ENCODE measurements at places on chromosomes 12 and 14.
A peak's percentile ranks its signal among the peaks of the same experiment; 100 is the strongest.

DNA sequence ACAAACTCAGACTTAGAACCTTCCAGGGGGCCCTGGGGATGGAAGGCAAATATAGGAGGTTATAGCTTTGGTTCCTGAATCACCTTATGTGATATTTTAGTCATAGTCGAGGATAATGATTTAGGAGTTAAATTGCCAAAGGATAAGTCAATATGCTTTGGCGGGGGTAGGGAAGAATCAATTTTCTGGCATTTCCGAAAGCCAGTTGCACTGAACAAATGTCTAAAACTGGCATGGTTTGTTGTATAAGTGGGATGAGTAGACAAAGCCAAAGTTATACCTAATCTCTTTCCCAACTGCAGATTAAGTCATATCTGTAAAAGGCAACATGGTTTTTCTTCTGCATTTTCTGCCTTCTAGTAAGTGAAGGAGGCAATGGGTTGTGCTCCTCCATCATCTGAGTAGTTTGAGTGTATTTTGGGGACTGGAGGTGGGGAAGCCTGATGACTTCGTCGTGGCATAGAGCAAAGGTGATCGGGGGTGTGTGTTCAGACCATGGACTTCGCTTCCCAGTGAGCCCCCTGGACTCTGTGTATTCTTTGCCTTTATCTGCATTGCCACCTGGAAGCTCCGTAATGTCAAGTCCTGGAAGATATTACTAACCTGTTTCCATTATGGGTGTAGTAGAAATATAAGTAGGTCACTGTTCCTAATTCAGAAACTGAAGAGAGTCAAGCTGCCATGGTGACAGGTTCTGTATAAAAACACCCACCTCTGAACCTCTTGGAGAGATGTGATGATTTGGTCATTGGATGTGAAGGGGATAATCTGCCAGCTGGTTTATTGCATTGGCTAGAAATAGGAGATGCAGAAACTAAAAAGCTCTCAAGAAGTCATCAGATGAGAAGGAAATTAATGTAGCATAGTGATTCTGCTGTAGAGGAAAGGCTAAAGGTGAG, 24.5 kb downstream of the PPFIBP1 start:
- peak; percentile 51 for DNase-seq

DNA sequence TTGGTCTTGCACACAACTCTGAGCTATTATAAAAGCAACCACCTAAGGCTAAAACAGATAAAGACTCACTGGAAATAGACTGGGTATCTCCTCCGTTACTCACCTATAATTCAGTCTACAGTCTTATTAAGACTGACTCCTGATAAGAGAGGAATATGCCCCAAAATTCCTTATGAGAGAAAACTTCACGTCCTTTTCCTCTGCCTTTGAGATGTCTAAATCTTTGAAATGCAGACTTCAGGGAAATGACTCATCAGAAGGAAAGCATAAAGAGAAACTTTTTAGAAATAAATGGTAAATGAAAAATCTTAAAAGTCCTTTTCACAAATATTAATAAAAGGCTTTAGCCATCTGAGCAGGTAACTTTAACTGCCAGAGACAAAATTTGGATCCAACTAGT, 187.5 kb upstream of the RTL1 start:
- DNase-seq = no peak

- DNase-seq = no peak
Observed at GRCh38 chr12:112557951-112558630, 139.3 kb downstream of the PTPN11 start.

GRCh38 chr14:76939015-76939742, 89.3 kb downstream of the IRF2BPL start:
- no peak for DNase-seq

DNA sequence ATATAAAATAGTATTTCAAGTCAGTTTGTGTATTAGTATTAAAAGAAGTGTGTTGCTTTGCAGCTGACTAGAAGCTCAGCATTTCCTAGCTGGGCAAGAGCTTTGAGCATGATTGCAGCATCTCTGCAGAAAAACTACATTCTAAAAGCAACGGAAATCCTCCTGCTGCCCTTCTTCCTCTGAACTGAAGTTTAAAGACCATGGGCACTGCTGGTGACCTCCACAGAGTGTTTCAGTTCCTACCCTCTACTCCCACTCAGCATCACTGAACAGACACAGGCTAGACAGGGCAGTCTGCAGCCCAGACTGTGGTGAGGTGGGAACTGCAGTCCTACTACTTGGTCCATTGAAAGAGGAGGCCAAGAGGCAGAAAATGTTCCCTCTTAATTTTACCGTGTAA, 59.0 kb downstream of the FAR2 start:
- peak; percentile 90 for DNase-seq

DNA sequence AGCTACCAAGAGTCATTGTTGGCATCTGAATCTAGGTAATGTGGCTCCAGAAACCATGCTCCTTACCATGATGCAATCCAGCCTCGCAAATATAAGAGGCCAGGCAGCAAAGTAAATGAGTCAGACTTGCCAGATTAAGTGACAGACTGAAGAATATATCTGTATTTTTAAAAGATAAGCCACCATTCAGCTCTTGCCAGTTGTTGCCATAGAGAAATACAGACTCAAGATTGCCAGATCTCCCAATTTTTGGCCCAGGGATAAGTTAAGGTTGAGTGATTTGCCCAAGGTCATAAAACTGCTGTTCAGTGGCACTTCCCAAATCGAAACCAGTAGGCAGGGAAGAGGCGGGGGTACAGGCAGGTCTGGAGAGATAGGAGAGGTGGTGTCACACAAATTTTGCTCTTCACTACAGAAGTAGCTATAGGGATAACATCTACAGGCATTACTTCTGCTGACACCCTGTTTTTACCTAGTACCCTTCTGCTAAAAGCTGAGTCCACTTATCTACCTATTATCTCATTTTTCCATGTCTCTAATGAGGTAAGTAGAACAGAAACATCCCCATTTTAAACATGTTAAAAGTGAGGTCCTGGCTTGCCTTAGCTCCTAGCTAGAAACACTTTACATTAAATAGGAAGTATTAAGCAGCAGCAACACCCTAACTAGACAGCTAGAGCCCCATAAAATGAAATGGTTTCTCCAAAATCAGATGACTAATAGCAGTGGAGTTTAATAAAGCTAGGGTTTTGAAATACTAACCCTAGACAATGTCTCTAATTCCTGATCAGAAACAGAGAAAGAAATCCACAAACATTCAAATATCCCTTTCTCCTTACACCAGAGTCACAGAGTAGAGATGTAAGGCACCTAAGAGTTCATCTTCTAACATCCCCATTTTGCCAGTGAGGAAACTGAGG, 19.5 kb downstream of the DCAF5 start:
- DNase-seq = peak; percentile 14

- DNase-seq = peak; percentile 68
Observed at GRCh38 chr14:21734457-21735074, 60.9 kb upstream of the OR4E1 start.

DNA sequence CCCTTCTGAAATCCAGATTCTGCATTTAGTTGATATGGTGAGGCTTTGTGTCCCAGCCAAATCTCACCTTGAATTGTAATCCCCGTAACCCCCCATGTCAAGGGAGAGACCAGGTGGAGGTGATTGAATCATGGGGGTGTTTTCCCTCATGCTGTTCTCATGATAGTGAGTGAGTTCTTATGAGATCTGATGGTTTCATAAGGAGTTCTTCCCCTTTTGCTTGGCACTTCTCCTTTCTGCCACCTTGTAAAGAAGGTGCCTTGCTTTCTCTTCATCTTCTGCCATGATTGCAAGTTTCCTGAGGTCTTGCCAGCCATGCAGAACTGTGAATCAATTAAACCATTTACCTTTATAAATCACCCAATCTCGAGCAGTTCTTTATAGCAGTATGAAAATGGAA, 23.1 kb upstream of the C12orf42 start:
- no peak for DNase-seq

- no peak for DNase-seq
Observed at GRCh38 chr14:38238878-38239277, 17.0 kb downstream of the CLEC14A start.

- DNase-seq = peak; percentile 28
Observed at GRCh38 chr14:37197421-37198272, at the start of gene MIPOL1. MIPOL1 (plus strand) TSS chr14:37197937; CDS start chr14:37247889, 49,952 bp downstream.

DNA sequence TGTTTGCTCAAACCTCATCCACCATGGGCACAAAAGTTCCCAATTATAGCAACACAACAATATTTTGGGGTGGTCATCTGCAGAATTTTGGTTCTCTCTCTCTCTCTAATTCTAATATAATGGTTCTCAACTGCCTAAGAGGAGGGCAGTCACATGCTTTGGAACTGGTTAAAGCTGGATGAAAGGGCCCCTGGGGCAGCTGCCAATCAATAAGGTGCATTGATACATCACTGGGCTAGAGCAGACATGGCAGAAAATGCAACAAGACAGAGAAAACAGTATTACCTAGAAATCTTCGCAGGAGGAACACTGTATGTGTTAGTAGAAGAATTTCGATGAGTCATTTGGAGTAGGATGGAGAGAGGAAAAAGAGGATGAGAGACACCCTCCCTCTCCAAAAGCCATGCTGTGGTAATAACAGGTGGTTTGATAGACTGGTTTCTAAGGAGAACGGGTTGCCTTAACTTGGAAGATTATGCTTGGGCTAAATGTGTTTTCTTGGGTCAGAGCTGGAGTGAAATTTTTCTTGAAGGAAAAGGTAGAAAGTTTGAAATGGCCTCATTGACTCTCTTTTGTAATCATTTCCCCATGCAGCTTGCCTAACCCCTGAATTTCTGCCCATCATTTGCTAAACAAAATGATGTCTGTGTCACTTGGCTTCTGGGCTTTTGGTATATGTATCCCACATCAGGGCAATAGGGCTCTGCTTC, 67.1 kb upstream of the HIF1A start:
- DNase-seq = no peak

- no peak for DNase-seq
Observed at GRCh38 chr14:65821224-65821753, 408.8 kb downstream of the FUT8 start.

DNA sequence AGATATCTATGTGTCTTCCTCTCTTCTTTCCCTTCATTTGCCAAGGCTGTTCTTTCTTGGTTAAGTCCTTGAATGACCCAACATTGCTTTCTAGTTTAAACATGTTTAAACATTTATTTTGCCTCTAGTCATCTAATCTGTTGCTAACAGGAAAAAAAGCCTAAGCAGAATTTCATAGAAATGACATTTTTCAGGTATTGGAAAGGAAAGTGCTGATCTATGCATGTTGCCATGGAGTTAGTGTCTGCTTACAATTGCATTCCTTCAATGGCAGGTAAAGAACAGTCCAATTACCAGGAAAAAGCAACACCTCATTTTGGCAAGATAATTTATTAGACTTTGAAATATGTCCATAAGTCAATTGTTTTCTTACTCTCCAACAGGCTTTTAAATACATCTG, 21.5 kb upstream of the SLC2A13 start:
- DNase-seq = no peak

DNA sequence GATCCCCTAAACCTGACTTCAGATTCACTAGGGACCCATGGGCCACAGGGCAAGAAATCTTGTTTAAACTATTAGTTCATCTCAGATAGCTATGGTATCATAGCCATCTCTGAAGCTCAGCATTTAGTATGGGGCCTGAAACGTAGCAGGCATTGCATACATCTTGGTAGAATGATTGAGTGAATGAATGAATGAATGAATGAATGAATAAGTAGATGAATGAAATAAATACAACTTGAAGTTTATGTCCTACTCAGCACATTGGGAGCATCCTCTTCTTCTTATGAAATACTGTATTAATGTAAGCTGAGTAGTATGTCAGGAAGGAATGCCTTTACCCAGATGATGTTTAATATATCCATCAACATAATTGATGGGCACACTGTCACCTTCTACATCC, 175.4 kb upstream of the EEA1 start:
- DNase-seq = no peak

GRCh38 chr12:3557116-3557697, 66.2 kb downstream of the PRMT8 start:
- no peak for DNase-seq

DNA sequence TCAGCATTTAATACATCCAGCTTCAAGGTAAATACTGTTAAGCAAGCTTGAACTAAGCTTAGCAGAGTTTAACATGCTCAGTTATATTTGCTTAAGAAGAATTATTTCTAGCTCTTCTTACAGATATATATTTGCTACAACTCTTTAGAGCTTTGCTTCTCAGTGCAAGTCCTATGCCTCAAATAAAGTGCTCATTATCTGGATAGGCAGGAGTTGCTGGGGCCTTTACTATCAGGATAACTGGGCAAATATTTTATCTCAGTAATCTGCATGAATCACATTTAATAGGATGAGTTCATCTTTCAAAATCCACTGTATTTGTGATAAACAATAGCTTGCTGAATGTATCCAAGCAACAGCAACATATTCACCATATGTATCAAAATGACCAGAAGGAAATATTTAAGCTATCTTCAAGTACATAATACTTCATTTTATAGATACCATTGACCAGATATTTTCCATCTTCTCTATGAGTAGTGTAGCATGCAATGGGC, 187.6 kb downstream of the NOVA1 start:
- DNase-seq = no peak

DNA sequence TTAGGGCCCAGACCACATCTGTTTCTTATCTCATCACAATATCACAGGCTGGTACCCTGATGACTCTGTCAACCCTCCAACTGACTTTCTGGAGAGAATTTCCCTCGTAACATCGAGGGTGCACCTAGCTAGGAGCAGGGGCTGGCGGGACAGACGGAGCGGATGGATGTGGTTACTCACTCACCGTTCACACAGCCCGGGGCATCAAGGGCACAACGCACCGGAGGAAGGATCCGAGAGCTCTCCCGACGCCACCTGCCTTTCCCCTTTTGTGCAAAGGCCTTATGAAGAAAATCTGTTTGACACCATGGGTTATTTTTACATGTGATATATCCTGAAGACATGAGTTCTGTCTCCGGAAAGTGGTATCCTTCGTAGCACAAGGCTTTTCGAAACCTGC, 31.4 kb downstream of the SLC15A4 start:
- DNase-seq = no peak

- no peak for DNase-seq
Observed at GRCh38 chr12:100295764-100296555, 29.0 kb downstream of the SCYL2 start.

DNA sequence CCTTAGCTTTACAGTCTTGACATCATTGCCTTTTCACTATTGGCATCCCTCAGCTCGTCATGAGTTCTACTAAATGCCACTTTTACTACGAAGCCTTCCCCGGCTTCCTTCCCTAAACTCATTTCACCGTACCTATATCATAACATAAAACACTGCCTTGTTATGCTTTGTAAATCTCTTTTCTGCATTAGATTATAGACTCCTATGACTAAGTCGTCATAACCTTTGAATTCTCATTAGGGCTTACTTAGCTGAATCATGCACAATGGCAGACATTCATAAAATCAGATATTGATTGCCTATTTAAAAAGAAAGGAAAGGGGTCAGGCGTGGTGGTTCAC, 21.0 kb downstream of the BTG1 start:
- DNase-seq = peak; percentile 34

GRCh38 chr14:64812412-64812811, 67.3 kb downstream of the SPTB start:
- no peak for DNase-seq

DNA sequence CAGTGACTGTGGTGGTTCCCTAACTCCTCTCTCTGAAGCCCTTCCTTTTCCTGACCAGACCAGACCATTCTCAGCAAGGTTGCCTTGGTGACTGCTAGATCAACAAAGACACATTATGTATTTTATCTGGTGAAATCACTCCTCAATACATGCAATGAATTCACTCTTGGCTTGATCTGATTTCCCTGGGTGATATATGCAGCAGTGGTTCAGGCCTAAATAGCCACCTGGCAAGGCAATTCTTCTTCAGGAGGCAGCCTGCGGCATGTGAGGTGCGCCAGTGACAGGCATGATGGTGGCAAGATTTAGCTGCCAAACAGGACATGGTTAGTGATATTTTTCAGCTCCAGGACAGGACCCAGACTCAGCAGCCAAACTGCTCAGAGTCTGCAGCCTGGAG, 350.3 kb upstream of the CCDC196 start:
- DNase-seq = no peak

GRCh38 chr14:39366460-39367386, 65.5 kb downstream of the FBXO33 start:
- no peak for DNase-seq
